ENCODE measurements at places on chromosomes 1 and 21.
A peak's percentile ranks its signal among the peaks of the same experiment; 100 is the strongest.

- no peak overlapping the region for H3K4me3 ChIP-seq
- DNase-seq = no peak
- no peak overlapping the region for H3K27ac ChIP-seq
- no peaks in the 10 kb centered on the region for H3K27me3 ChIP-seq
- H3K4me1 ChIP-seq = no peaks in the 10 kb centered on the region
- no peaks in the 10 kb centered on the region for H3K36me3 ChIP-seq
Observed at GRCh38 chr1:176604461-176604860, 141.5 kb downstream of the PAPPA2 start.

- no peaks in the 10 kb centered on the region for H3K27me3 ChIP-seq
- no peaks in the 10 kb centered on the region for H3K36me3 ChIP-seq
- H3K27ac ChIP-seq = no peak overlapping the region
- no peak for DNase-seq
- H3K4me3 ChIP-seq = no peak overlapping the region
Observed at GRCh38 chr1:114122941-114123618, 30.6 kb downstream of the SYT6 start.

DNA sequence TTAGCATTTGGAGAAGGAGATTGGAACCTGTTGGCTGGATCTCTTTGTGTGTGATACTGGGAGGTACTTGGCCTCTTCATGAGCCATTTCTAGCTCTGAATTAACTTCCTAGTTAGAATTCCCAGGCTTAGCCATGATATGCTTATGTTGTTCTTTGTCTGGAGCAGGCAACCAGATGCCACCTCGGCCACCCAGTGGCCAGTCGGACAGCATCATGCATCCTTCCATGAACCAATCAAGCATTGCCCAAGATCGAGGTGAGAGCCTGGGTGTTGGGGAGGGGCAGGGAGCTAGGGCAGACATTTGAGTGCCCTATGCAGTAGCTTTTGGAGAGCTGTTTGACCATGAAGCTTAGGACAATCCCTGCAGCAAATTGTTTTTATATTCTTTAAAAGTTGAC lies 26.5 kb upstream of the PIGV start:
- H3K4me3 ChIP-seq = no peak overlapping the region
- DNase-seq = no peak
- H3K27ac ChIP-seq = no peak overlapping the region
- no peaks in the 10 kb centered on the region for H3K27me3 ChIP-seq
- peaks cover 27% of the 10 kb centered on the region for H3K4me1 ChIP-seq
- peaks cover 60% of the 10 kb centered on the region for H3K36me3 ChIP-seq

GRCh38 chr1:222910699-222911098 lies 95.9 kb downstream of the DISP1 start:
- H3K4me1 ChIP-seq = peaks cover 8% of the 10 kb centered on the region
- no peaks in the 10 kb centered on the region for H3K27me3 ChIP-seq
- peaks cover 4% of the 10 kb centered on the region for H3K36me3 ChIP-seq
- H3K27ac ChIP-seq = no peak overlapping the region

GRCh38 chr1:43893006-43893405 lies 40.6 kb upstream of the ARTN start:
- H3K4me1 ChIP-seq = no peaks in the 10 kb centered on the region
- no peaks in the 10 kb centered on the region for H3K36me3 ChIP-seq
- H3K4me3 ChIP-seq = no peak overlapping the region
- DNase-seq = no peak
- no peak overlapping the region for H3K27ac ChIP-seq

DNA sequence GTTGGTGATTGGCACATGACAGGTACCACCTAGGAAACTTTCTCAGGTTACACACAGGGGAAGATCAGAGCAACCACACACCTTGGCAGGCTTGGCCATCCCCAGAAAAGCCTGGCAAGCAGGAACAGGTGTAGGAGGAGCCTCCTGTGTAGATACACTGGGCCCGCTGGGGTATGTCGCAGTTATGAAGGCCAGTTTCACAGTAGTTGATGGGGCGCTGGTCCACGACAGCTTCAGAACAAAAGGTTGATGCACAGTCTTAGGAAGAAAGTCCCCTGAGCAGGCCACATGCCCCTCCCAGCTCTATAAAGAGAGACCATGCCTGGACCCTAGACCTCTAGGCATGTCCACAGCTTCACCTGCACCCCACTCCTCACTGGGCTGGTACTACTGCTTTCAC lies 51.6 kb downstream of the NID1 start:
- H3K4me1 ChIP-seq = no peaks in the 10 kb centered on the region
- no peaks in the 10 kb centered on the region for H3K27me3 ChIP-seq
- no peak for DNase-seq

GRCh38 chr1:180343921-180344769 lies 114.1 kb downstream of the LHX4 start:
- no peaks in the 10 kb centered on the region for H3K27me3 ChIP-seq
- DNase-seq = no peak
- no peak overlapping the region for H3K4me3 ChIP-seq
- H3K36me3 ChIP-seq = peaks cover 27% of the 10 kb centered on the region
- H3K27ac ChIP-seq = no peak overlapping the region

- no peak overlapping the region for H3K27ac ChIP-seq
- no peak for DNase-seq
- H3K4me1 ChIP-seq = no peaks in the 10 kb centered on the region
- no peak overlapping the region for H3K4me3 ChIP-seq
Observed at GRCh38 chr1:207923121-207923520, 12.2 kb upstream of the CD34 start.

DNA sequence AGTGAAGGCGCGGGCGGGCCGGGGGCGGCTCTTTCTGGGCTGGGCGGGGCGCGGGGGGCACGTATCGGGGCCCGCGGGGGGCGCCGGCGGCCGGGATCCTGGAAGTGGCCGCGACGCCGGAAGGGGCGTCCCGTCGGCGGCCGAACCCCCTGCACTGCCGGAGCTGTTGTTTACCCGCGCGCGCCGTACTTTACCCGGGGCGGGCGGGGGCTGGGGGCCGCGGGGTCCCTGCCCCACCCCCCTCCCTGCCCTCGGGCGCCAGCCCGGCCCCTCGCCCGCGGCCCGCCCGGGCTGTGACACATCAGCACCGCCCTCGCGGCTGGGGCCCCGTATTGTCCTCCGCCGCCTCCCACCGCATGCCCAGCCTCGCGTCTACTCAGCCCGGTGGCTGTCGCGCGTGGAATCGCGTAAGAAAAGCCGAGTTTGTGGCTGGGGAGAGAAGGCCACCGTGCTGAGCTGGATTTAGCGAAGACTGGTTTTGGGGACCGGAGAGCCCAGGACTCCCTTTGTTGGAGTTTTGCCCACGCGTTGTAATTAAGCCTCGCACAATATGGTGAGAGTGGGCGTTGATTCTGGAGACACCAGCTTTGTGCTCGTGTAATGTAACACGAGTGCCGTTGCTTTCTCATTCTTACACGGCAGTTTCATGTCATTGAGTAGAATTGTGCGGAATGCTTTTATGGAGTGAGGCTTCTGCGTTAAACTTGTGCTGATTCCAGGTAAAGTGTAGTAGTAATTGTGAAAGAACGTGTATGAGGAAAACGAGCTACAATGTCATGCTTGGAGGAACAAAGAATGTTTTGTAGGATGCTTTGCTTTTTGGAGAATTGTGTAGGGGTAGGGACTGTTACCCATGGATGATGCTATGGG lies 559 bp downstream of the BACH1 start:
- peak overlapping the region; percentile 94 for H3K27ac ChIP-seq
- DNase-seq = peak; percentile 82
- peaks cover 19% of the 10 kb centered on the region for H3K36me3 ChIP-seq
- peak overlapping the region; percentile 87 for H3K4me3 ChIP-seq
- peaks cover 67% of the 10 kb centered on the region for H3K4me1 ChIP-seq
- H3K27me3 ChIP-seq = no peaks in the 10 kb centered on the region

GRCh38 chr1:26743426-26744059 lies 44.2 kb upstream of the PIGV start:
- H3K4me3 ChIP-seq = peak overlapping the region; percentile 58
- peaks cover 79% of the 10 kb centered on the region for H3K36me3 ChIP-seq
- DNase-seq = no peak
- peak overlapping the region; percentile 86 for H3K27ac ChIP-seq

DNA sequence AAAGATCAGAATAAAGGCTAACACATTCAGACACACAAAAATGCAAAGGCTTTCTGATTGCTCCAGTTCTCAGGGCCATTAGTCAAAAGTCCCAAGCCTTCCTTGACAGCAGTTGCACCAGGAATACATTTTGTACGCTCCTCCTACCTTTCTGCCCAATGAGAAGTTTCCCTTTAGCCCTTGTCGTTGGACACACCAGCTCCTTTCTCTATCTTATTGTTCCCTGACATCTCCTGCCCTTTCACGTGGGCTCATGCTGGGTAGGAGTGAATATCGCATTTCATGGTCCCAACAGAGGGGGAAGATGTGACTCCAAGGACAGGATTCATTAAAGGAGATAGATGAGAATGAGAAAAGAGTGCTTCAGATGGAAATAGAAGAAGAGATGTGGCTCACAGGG lies 33.5 kb upstream of the IFI16 start:
- peaks cover 6% of the 10 kb centered on the region for H3K36me3 ChIP-seq
- no peak overlapping the region for H3K4me3 ChIP-seq
- H3K27me3 ChIP-seq = no peaks in the 10 kb centered on the region
- H3K27ac ChIP-seq = no peak overlapping the region

- H3K4me3 ChIP-seq = no peak overlapping the region
- peaks cover 54% of the 10 kb centered on the region for H3K36me3 ChIP-seq
- no peaks in the 10 kb centered on the region for H3K27me3 ChIP-seq
- H3K27ac ChIP-seq = no peak overlapping the region
Observed at GRCh38 chr1:89884718-89885596, 64.1 kb downstream of the LRRC8D start.

DNA sequence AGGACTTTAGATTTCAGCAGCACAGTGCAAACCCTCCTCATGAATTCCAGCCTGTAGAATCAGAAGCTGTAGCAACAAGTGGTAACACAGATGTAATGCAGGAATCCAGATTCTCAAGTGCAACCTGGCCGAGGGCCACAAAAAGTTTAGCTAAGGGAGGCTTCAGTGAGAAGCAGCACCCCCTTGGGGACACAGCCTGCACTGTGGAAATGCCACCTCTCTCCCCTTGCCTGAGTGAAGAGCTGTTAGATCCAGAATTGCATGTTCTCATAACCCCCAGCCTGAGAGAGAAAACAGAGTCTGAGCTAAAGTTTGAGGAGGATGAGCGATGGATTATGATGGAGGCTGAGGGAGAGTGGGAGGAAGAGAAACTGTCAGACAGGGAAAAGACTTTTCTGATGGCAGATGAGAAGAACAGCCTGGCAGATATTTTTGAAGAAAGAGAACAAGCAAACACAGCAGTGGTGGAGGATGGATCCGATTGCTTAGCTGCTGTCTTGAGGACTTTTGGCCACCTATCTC lies 80.5 kb upstream of the BMP8A start:
- H3K4me1 ChIP-seq = peaks cover 61% of the 10 kb centered on the region
- peak; percentile 80 for DNase-seq
- H3K27me3 ChIP-seq = no peaks in the 10 kb centered on the region
- peak overlapping the region; percentile 2 for H3K4me3 ChIP-seq
- peaks cover 10% of the 10 kb centered on the region for H3K36me3 ChIP-seq

- peaks cover 92% of the 10 kb centered on the region for H3K4me1 ChIP-seq
- peaks cover 85% of the 10 kb centered on the region for H3K36me3 ChIP-seq
- DNase-seq = peak; percentile 63
- H3K27ac ChIP-seq = peak overlapping the region; percentile 95
Observed at GRCh38 chr1:24919791-24920532, 10.1 kb downstream of the RUNX3 start.

- H3K4me3 ChIP-seq = peak overlapping the region; percentile 26
- DNase-seq = peak; percentile 53
- peaks cover 17% of the 10 kb centered on the region for H3K36me3 ChIP-seq
Observed at GRCh38 chr1:113874012-113874879, 2.7 kb upstream of the PTPN22 start.

DNA sequence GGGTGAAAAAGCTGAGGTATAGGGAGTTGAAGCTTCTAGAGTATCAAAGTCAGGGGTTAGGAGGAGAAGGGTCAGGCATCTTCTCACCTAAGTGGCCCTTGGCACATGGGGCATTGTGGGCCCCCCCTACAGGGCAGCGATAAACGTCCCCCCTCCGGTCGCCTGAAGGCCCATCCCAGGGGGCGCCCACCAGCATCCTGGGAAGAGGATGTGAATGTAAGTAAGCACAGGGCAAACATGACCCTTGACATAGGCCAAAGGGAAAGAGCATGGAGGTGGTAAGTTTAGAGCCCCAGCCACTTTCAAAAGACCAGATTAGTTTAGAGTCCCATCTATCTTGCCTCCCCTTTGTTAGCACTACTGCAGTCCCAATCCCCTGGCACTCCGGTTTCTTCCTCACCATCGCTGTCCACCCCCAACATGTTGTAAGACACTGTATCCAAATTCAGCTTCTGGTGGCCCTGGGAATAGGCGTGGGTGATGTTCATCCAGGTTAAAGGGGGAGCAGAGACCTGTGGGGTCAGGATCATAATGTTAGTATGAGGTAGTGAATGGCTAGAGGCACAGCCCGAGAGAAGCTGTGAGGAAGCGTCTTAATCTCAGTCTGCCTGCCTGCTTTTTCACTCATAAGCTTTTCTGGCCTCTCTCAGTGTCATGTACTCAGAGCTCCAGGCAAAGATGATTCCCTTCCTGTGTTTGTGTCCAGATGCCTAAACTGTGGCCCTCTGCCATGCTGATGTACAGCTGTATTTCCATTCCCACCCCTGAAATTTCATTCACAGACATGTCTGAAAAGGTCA lies 2.7 kb downstream of the ITGA10 start:
- H3K4me3 ChIP-seq = no peak overlapping the region
- DNase-seq = no peak
- H3K4me1 ChIP-seq = peaks cover 5% of the 10 kb centered on the region
- H3K27ac ChIP-seq = no peak overlapping the region
- peaks cover 6% of the 10 kb centered on the region for H3K36me3 ChIP-seq

DNA sequence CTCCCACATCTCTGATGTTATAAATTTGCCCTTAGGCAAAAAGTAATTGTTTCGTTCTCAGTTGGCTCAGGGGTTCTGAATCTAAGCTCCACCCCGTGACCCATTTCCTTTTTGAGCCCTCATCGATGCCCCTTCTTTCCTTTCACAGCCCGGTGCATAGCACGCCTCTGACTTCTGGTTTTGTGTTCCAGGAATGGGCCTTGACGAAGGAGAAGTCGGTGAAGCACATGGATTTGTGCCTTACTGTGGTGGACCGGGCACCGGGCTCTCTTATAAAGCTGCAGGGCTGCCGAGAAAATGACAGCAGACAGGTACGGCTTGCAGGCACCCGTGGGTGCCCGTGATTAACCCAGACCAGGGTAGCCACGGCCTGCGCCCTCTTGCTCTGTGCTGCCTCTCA lies 151.9 kb downstream of the PGBD5 start:
- H3K4me3 ChIP-seq = peak overlapping the region; percentile 59
- no peaks in the 10 kb centered on the region for H3K27me3 ChIP-seq
- DNase-seq = peak; percentile 58
- H3K4me1 ChIP-seq = peaks cover 70% of the 10 kb centered on the region
